Kidney epithelial cell (primary cell): ENCODE measurements at places on chromosomes 6 and 20.

DNA sequence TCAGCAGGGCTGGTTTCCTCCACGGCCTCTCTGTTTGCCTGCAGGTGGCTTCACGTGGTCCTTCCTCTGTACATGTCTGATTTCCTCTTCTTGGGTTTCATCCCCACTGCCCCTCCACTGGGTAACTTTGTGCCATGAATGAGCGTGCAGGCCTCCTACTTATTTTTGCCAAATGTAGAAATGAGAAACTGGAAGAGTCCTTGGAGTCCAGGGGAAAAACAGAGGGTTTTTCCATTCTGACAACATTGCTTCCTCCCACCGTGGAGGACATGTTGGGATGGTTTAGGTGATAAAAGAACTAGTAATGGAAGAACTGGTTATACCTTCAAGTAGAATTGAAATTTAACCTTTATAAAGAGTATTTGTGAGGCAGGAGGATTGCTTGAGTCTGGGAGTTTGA is 699.5 kb downstream of the QKI start:
- no peak for DNase-seq

DNA sequence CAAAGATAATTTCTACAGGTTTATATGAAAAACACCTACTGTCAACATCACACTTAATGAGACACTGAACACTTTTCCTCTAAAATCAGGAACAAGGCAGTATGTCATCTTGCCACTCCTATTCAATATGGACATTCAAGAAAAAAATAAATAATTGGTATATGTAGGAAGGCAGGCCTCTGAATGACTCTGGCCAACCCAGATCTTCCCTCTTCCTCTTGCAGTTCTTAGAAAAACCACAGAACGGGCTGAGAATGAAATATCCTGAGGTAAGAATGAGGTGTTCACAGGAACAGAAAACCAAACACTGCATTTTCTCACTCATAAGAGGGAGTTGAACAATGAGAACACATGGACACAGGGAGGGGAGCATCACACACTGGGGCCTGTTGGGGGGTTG is 1207.2 kb upstream of the CITED2 start:
- DNase-seq, result no peak

GRCh38 chr6:46584586-46584985 is 68.0 kb downstream of the CYP39A1 start:
- no peak for DNase-seq

DNA sequence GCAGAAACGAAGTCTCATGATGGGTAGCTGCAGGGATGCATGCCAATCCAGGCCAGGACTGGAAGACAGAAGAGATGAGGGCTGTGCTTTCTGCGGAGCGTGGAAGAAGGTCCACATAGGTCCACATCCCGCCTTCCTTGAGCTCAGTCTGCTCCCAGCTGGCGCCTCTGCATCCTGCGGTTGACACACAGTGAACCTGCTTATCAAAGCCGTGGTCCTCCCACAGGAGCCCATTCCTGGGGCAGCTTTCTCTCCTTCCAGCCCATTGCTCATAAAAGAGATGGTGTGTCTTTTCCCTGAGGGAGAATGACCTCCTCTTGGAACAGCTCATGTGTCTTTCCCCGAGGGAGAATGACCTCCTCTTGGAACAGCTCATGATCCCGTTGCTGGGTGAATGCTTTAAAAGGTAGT is 225.4 kb downstream of the CDH4 start:
- no peak for DNase-seq

- no peak for DNase-seq
Observed at GRCh38 chr6:20242397-20242796, 30.1 kb upstream of the MBOAT1 start.

- DNase-seq, result peak; percentile 80
Observed at GRCh38 chr20:10603971-10604864, 69.6 kb downstream of the JAG1 start.

DNA sequence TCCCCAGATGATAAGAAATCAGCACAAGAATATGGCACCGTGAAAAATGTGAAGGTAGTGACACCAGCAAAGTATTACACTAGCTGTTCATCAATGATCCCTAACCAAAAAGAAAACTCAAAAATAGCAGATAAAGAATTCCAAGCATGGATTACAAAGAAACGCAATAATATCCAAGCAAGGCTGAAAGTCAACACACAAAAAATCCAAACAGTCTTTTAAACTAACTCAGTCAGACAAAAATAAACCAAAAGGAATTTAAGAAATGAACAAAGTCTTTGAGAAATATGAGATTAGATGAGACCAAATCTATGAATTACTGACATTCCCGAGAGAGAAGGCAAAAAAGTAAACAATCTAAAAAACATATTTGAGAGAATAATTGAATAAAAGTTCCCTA is 976.1 kb upstream of the MAP3K7 start:
- no peak for DNase-seq

DNA sequence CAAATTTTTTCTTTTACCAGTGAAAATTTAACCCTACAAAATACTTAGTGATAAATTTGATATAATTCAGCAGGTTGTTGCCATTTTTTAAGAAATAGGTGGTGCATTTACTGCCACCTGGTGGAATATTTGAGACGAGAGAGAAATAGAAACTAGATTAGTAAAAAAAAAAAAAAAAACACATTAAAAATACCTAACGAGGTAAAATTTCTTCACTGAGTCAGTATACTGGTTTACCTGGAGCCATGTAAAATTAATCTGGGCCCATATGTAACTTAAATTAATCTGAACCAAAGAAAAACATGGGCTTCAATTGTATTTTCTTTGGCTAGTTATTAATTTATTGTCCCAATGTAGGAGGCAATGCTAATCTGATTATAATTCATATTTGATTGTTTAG is 520.8 kb downstream of the EPM2A start:
- no peak for DNase-seq

- no peak for DNase-seq
Observed at GRCh38 chr6:69881322-69882151, 15.2 kb downstream of the COL19A1 start.

GRCh38 chr6:46269447-46270229 is 98.9 kb upstream of the ENPP5 start:
- no peak for DNase-seq

GRCh38 chr6:41278699-41279405 is 7.6 kb downstream of the TREM1 start:
- no peak for DNase-seq

DNA sequence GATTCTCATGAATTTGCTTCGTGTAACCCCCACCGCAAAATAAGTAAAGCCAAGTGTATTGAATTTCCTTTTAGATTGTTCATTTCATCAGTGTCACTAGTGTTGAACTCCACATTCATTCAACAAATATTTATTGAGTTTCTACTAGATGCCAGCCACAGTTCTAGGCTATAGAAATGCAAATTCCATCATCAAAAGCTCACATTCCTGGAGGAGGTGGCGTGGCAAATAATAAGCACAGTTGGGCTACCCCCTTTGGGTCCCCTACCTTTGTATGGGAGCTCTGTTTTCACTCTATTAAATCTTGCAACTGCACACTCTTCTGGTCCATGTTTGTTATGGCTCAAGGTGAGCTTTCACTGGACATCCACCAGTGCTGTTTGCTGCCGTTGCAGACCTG is 12.7 kb upstream of the ME1 start:
- no peak for DNase-seq

GRCh38 chr6:20265842-20266241 is 53.6 kb upstream of the MBOAT1 start:
- DNase-seq, result no peak

GRCh38 chr20:33539129-33539528 is 49.2 kb downstream of the CBFA2T2 start:
- DNase-seq, result no peak

GRCh38 chr6:6694825-6695624 is 106.5 kb downstream of the LY86 start:
- no peak for DNase-seq

- no peak for DNase-seq
Observed at GRCh38 chr6:129759796-129760605, 50.0 kb upstream of the ARHGAP18 start.

- DNase-seq, result no peak
Observed at GRCh38 chr20:50713657-50714101, 17.7 kb upstream of the PARD6B start.

DNA sequence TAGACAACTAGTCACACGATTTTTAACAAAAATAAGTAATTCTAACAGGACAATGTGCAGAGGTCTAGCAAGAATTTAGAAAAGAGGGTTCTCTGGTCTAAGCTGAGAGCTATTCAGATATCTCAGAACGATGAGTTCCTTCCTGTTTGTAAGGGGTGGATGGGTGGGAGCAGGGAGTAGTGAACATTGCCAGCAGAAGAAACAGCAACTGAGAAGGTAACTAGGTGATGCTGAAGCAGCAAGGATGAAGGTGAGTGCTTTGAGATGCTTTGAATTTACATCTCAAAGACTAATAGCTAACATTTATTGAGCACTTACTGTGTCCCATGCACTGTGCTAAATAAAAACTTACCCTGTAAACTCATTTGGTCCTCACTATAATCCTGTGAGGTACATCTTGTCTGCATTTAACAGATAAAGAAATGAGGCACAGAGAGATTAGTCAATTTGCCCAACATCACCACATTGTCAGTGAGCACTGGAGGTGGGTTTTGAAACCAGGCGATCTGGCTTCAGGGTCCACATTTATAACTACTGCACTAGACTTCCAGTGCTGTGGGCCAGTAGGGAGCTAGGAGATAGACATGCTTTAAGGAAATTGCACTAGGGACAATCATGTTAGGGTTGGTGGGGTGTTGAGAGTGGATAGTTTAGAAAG is 15.7 kb downstream of the BRD2 start:
- no peak for DNase-seq

- peak; percentile 87 for DNase-seq
Observed at GRCh38 chr6:11277275-11278206, 45.1 kb upstream of the NEDD9 start.

DNA sequence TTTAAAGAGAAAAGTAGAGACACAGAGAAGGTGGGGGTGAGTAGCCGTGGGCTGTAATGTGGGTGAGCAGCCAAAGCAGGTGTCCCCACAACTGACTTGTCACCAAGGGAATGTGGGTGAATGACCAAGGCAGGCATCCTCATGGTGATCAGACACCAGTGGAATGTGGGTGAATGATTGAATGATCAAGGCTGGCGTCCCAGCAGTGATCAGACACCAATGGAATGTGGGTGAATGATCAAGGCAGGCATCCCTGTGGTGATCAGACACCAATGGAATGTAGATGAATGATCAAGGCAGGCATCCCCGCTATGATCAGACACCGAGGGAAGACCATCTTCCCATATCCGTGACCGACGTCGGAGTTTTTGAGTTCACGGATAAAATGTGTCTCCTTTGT is 49.8 kb upstream of the OR14J1 start:
- no peak for DNase-seq

GRCh38 chr6:52374247-52374646 is 12.3 kb downstream of the PAQR8 start:
- DNase-seq, result no peak

- no peak for DNase-seq
Observed at GRCh38 chr6:56953597-56954402, 1.1 kb upstream of the BEND6 start.

DNA sequence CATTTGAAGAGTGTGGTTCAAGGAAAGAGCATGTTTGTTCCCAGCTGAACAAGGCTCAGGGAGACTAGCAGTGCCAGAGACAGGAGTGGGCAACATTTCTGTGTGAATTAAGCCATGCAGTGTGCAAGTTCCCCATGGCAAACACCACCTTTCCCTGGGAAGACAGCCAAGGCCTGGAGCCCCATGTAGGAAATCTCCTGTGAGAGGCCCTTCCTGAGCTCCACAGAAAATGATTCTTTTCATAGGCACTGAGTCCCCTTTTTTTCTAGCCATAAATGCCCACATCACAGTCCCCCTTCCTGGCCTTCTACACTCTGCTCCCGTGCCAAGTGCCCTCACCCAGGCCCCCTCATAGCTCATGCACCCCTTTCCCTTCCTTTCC is 11.8 kb upstream of the TRAM2 start:
- no peak for DNase-seq

DNA sequence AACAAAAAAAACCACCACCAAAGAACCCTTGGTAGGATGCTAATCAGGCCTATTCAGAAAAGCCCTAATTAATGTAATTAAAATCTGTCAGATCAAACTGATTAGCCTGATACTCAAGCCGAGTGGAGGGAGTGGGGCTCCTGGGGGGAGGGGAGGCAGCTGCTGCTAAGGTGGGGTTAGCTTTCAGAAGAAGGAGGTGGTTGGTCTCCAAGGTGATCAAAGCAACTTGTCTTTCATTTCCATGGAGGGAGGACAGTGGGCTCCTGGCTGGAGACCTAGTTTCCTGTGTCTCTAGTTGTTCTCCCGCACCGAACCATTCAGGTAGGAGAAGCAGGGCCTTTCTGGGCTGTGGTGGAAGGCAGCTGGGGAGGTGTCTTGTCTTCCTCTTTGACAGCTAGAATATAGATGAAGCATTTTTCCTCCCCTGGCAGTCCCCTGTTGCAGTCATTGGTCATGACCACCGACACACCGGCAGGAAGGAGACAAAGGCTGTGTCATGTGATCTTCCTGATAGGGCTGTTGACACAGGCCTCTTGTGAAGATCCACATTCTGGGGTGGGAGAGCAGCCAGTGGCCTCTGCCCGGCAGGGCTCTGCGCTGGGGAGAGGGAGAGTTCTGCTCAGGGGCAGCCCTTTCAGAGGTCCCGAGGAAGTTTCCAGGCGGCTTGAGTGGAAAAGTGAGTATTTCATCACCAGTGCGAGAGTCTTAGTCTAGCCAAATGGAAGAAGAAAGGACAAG is 39.9 kb upstream of the PRDM1 start:
- DNase-seq, result no peak

- no peak for DNase-seq
Observed at GRCh38 chr6:89145091-89145955, 532 bp upstream of the PM20D2 start.

- DNase-seq, result no peak
Observed at GRCh38 chr6:56618050-56618449, 24.6 kb downstream of the DST start.

- no peak for DNase-seq
Observed at GRCh38 chr6:152669895-152670294, 27.8 kb upstream of the MYCT1 start.

- DNase-seq, result no peak
Observed at GRCh38 chr6:28446818-28447511, 3.7 kb upstream of the ZSCAN23 start.

DNA sequence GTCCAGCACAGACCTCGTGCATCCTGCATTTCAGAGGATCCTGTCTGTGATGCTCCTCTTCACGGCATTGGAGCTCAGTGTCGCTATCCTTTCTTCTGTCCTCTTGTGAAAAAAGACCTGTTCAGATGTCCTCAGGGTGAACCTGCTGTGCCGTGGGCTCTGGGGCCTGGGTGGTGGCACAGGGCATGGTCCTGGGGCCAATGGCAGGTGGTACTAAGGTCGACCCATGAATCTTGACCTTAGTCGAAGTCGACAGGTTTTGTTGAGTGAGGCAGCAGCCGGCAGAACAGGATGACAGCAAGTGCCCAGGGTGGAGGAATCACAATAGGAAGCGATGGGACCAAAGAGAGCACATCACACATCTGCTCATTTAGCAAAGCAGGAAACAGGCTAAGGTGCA is 22.0 kb upstream of the MAS1L start:
- DNase-seq, result no peak

- no peak for DNase-seq
Observed at GRCh38 chr6:141024526-141024925, 1108.2 kb upstream of the GJE1 start.

GRCh38 chr6:4271761-4272470 is 136.5 kb upstream of the ECI2 start:
- no peak for DNase-seq

- no peak for DNase-seq
Observed at GRCh38 chr20:12058216-12058615, 140.5 kb downstream of the BTBD3 start.

- DNase-seq, result no peak
Observed at GRCh38 chr6:134525190-134525868, 207.4 kb upstream of the SGK1 start.
